ENCODE measurements at places on chromosomes 13 and 19.

DNA sequence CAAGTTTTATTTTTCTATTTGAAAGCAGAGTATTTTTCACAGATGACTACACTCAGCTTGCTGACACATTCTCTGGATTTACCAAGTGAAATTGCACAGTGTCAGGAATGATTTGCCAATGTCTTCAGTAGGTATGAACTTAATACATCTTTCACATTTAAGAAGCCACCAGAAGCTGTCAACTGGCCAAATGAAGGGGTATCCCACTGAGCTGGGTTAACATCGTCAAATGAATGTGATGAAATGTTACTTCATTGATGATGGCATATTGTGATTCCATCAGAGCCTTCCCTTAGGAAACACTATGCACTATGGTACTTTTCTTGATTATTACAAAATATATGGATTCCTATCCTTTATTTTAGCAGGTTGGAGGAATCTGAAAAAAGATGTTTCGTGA lies 592.3 kb downstream of the FGF9 start:
- no peak for DNase-seq

DNA sequence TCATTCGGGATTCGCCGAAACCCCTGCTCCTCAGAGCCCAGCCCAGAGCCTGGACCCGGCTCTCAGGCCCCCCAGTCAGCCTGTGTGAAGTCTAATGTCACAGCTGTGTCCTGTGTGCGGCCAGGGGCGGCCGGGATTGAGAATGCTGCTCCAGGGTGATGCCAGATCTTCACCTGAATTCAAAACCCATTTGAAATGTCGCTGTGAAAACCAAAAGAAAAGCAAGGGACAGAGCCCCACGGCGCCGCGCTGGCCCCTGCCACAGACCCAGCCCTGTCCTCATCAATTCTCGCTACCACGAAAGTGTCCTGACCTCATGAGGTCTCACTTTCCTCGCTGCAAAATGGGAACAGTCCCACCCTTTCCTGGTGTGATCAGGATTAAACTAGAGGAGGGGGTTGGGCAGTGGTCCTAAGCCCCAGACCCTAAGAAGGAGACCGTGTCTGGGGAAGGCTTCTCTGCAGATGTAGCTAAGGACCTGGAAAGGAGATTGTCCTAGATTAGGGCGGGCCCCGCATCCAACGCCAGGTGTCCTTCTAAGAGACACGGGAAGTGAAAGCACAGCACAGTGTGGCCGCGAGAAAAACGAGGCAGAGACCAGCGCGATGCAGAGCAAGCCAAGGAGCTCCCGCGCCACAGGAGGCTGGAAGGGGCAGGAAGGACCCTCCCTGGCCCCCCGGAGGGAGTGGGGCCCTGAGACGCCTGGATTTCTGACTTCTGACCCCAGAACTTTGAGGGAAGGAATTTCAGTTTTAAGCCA lies 34.0 kb upstream of the SPACA7 start:
- DNase-seq: no peak

DNA sequence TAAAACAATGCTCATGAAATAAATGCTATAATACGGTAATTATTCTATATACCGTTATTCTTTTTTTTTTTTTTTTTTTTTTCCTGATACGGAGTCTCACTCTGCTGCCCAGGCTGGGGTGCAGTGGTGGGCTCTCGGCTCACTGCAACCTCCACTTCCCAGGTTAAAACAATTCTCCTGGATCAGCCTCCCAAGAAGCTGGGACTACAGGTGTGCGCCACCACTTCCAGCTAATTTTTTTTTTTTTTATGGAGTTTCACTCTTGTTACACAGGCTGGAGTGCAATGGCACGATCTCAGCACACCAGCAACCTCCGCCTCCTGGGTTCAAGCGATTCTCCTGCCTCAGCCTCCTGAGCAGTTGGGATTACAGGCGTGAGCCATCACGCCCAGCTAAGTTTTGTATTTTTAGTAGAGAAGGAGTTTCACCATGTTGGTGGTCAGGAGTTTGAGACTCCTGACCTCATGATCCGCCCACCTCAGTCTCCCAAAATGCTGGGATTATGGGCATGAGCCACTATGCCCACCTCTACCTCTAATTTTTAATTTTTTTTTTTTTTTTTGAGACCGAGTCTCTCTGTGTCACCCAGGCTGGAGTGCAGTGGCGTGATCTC lies 6.9 kb downstream of the PPP1R15A start:
- no peak for DNase-seq

DNA sequence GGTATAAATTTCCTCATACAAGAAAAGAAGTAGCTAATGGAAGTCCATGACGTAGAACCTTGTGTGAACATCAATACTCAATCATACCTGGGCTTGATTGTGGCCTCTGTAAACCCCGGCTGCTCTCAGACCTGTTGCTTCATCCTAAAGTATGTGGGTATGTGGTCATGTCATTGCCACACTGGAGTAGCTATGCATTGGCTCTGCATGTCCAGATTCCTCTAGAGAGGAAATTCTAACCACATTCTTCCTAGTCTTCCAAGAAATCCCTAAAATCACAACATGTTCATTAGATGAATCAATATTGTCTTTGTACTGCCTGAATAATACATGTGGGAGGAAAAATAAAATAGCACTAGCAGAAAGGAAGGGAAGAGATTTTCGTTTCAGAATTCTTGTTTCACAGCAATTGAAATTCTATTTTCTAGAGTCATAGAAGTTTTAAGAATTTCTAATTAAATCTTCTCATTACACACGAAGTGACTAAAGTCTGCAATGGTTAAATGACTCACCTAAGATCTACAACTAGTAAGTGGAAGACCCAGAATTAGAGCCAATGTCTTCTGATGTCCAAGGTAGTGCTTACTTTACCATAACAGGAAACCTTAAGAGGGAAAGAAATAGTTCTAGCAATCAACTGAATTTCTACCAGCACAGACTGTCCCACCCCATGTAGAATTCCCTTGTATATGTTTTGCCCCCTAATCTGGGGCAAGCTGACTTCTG lies 28.0 kb downstream of the RXFP2 start:
- peak; percentile 87 for DNase-seq

- DNase-seq: peak; percentile 52
These were observed 28.1 kb downstream of the LATS2 start for GRCh38 chr13:21033212-21033840.

- no peak for DNase-seq
These were observed 45.8 kb downstream of the GAS6 start for GRCh38 chr13:113817860-113818691.

- DNase-seq: no peak
These were observed 124.8 kb downstream of the DCLK1 start for GRCh38 chr13:36006347-36006746.

GRCh38 chr13:87837522-87837921 lies 166.4 kb downstream of the SLITRK5 start:
- no peak for DNase-seq

DNA sequence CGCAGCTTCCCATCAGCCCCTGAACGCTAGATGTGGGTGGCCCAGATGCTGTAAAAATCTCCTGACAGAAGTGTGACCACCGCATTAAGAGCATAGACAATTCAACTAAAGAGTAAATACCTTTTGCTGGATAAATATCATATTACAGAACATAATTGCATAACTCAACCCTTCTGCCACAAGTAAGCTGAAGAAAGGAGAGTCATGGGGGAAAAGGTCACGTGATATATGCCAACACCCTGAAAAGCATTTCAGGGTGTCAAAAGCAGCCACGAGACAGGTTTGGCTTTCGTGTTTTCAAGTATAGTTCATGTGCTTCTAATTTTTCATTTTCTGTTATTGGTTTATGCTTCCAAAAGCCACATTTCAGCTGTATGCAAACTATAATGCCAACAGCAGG lies 71.3 kb downstream of the LHFPL6 start:
- peak; percentile 9 for DNase-seq

GRCh38 chr13:110068176-110068473 lies 238.8 kb downstream of the COL4A1 start:
- DNase-seq: no peak

GRCh38 chr13:46377554-46377953 lies 9.5 kb downstream of the RUBCNL start:
- DNase-seq: no peak

DNA sequence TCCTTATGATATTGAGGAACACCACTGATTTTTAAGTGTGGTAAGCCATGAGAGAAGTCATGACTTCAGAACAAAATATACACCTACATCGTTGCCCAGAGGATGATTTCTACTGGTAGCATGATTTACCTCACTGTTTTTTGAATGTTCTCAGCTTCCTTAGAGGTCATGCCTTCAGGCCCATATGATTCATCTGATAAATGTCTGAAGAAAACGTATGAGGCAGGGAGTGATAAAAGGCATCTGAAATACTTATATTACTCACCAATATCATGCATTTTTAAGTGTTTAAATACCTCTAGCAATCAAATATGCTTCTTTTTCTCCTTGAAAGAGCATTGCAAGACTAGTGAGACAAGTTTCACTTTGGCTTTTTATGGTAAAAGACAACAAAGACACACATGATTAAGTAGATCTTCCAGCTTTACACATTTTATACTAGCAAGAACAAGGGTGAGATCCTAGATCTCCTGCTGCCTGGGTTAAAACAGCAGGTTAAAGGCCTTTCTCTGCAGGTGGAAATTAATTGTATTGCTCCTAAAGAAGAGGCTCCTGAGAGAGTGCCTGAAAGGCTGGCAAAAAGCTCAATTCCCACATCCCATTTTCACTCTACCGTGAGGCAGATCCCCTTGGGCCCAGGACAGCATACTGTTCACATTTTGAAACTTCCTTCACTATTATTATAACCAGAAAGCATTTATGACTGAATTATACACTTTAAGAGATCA lies 432.4 kb downstream of the SLITRK1 start:
- DNase-seq: peak; percentile 79

- DNase-seq: no peak
These were observed 27.4 kb upstream of the TIMM44 start for GRCh38 chr19:7970716-7971448.

GRCh38 chr19:29680447-29680846 lies 15.2 kb downstream of the PLEKHF1 start:
- no peak for DNase-seq

GRCh38 chr19:3098515-3099346 lies 4.6 kb downstream of the GNA11 start:
- no peak for DNase-seq

- peak; percentile 79 for DNase-seq
These were observed 1937.6 kb downstream of the PCDH9 start for GRCh38 chr13:65292488-65292901.

DNA sequence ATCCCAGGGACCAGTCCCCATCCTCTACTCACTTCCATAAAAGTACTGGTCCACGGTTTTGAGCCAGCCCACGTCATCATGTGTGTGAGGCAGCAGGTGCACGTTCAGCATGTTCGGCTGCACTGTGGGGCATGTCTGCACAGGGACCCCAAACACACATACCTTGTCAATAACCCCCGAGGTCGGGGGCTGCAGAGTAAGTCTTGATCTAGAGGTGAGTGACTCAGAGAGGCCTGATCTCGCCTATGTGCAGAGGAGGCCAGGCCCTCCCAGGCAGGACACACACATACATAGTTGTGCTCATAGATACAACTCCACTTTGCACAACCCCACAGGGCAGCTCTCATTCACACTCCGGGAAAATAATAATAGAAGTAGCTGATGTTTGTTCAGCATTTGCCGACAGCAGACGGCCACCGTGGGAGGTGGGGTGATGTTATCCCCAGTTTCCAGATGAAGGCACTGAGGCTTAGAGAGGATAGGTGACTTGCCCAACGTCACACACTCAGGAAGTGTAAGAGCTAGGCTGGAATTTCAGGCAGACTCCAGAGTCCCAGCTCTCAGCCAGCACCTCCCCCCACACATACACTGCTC lies 774 bp downstream of the MAN2B1 start:
- DNase-seq: no peak

- DNase-seq: no peak
These were observed 15.7 kb downstream of the COL4A1 start for GRCh38 chr13:110291286-110291685.

- DNase-seq: no peak
These were observed 220.7 kb downstream of the RFC3 start for GRCh38 chr13:34038541-34039068.

- DNase-seq: no peak
These were observed 51.4 kb downstream of the UBL3 start for GRCh38 chr13:29799041-29799440.

GRCh38 chr13:77846173-77846572 lies 72.5 kb downstream of the EDNRB start:
- DNase-seq: no peak

DNA sequence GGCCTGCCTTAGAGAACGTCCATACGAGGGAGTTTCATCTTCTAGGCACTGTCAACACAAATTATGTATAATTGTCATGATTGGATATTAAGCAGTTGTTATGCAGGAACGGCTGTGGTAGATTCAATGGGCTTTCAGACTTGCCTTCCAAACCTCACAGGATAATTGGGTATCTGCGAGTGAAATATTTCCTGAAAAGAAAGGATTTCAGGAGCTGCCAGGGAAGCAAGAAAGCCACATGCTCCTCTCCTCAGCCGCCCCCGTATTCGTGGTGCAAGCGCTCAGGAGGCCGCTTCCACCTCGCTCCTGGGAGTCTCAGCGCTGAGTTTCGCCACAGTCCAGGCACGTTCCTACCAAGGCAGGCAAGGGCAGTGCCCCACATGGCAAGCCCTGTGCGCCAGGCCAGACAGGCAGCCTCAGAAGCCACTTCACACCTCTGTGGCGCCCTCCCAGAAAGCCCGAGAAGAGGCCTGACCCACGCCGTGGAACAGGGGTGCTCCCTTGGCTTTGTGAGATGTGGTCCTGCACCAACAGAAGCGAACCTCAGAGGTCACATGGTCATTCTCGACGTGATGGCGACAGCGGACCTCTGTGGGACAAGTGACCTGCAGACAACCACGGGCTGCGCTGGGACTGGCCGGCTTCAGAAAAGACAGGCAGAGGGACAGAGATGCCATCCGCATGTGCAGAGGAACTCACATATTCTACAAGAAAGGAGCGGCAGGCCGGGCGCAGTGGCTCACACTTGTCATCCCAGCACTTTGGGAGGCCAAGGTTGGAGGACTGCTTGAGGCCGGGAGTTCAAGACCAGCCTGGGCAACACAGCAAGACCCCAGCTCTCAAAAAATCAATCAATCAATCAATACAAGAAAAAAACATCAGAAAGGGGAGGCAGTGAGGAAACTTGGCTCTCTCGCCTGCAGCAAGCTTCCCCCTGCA lies 41.4 kb downstream of the CEBPG start:
- DNase-seq: no peak

- DNase-seq: no peak
These were observed 4.2 kb downstream of the BLOC1S3 start for GRCh38 chr19:45182758-45183157.

GRCh38 chr13:74770361-74770760 lies 636.2 kb upstream of the KLF12 start:
- peak; percentile 93 for DNase-seq

- no peak for DNase-seq
These were observed 19.7 kb downstream of the ZFR2 start for GRCh38 chr19:3849092-3849491.

DNA sequence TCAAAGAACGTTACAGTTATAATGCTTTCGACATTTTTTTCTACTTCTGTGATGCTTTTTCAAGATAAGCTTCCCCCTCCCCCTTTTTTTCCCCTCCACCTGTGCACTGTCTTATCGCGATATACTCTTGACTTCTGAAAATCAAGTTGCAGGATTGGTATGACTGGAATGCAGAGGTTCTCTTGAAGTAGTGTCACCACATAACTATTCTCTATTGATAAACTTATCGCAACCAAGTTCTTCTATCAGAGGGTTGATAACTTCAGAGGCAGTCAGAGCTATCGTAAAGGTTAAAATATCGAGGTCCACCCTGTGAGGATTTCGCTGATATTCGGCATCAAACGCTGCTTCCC lies 820 bp downstream of the EID2 start:
- DNase-seq: peak; percentile 15

- no peak for DNase-seq
These were observed 924 bp downstream of the RGCC start for GRCh38 chr13:41458187-41458760.

- DNase-seq: no peak
These were observed 254.5 kb upstream of the DACH1 start for GRCh38 chr13:72121466-72121865.

GRCh38 chr19:12913011-12913561 lies 6.0 kb downstream of the SYCE2 start:
- no peak for DNase-seq

All from HFFc6 (cell line).